ENCODE measurements at places on chromosomes 2 and 18.

GRCh38 chr2:36356990-36357846, 1.6 kb downstream of the CRIM1 start:
- peak; percentile 19 for DNase-seq

GRCh38 chr2:44560941-44561340, 199.2 kb downstream of the CAMKMT start:
- DNase-seq, result no peak

DNA sequence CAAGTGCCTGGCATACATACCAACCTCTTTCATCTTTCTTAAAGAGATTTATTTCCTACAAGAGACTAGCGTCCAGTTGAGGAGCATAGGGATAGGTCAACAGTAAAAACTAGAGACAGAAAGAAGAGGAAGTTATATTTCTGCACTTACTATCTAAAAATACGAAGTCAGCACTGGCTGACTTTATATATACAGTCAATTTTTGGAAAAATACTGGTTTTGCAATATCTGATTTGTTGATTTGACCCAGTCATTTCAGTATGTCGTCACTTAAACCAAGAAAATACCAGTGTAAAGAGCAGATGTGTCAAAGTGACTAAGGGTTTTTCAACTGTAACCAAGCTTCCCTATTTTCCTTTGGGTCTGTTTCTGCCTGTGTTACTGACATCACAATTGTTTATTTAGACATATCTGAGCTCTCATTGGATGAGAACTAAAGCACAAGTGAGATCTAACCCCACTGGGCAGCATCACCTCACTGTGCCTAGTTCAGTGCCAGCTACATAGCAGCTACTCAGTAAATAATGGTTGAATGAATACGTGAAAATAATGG, 23.0 kb downstream of the CYTIP start:
- peak; percentile 25 for DNase-seq

GRCh38 chr2:234849678-234850077, 102.1 kb upstream of the SH3BP4 start:
- no peak for DNase-seq

GRCh38 chr2:18762667-18763066, 173.3 kb upstream of the NT5C1B start:
- no peak for DNase-seq

- no peak for DNase-seq
Measured at GRCh38 chr2:113089916-113090315, 22.1 kb downstream of the IL1F10 start.

DNA sequence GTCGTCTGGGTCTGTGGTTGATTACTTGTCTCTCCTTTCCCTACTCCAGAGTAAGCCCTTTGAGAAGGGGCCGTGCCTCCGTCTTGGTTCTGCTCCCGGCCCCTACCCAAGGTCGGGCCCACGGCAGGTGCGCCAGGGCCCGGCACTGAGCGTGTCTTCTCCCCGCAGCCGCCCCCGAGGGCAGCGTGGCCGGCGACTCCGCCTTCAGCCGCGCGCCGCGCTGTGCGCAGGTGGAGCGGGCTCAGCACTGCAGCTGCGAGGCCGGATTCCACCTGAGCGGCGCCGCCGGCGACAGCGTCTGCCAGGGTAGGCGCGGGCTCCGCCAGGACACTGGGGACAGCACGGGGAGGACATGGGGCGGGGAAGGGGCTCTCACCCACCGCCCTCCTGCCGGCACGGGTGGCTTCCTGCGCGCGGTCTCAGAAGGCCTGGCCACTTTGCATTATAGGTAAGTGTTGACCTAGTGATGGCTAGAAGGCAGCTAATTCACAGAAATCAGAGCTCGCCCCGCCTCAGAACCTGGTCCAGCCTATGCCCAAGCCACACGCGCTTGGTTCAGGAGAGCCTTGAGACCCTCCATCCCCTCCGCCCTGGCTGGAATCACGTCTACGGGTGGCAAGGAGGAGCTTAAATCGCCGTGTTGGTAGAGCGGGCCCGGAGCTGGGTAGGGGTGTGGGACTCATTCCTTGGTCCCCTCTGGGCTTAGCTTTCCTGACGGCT, 43.5 kb downstream of the FBLN7 start:
- peak; percentile 56 for DNase-seq

DNA sequence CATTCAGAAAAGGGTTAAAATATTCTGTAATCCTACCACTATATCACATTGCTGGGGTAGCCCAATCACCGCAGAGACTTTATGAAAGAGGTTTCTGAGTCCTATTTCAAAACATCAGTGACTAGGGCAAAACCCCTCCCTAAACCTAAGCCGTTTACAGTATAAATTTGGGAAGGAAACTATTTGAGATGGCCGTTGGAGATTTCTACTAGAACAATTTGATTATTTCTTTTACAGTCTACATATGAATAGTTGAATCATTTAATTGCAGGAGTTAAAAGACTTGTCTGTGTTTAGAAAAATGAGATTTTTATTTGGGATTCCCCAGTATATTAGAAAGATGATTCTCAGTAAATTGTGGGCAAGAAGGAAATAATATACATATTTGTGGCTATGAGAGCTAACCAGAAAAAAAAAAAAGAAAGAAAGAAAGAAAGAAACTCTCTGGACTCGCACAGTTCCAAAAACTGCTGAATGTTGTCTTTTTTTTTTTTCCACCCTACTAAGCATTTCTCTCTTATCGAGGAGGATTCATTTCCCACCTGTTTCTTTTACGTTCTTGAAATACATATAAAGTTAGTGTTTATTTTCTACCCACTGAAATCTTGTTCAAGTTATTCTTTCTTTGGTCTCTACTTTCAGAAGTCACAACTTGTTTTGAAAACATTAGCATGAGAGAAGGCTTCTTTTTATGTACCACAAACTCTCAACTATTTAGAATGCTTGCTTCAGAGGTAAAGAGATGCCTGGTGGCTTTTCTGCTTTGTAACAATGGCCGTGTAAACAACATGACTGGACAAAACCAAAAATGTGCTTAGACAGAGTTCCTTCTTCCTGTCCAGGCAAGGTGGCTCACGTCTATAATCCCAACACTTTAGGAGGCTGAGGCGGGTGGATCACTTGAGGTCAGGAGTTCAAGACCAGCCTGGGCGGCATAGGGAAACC, 65.9 kb downstream of the BCL2 start:
- DNase-seq, result no peak

- no peak for DNase-seq
Measured at GRCh38 chr2:7497178-7497577, 580.0 kb downstream of the RNF144A start.

DNA sequence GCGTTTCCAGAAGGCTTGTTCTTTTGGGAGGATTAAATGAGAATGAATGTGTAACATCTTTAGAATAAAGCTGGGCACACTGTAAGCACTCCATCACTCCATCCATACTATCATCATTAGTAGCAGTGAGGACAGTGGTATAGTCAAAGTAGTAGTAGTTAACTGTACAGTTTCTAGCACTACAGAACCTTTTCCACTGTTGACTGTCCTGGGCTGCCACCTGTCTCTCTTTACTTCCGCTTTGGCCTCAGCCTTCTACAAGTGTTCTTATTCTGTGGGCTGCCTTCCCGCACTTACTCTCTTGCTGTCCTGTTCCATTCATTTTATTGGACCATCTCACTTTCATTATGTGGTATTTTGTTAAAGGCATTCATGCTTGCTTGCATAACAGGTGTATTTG, 3.3 kb downstream of the SLC9A2 start:
- DNase-seq, result no peak

- no peak for DNase-seq
Measured at GRCh38 chr2:85475799-85476490, 57.4 kb downstream of the SH2D6 start.

- DNase-seq, result no peak
Measured at GRCh38 chr18:36485772-36486171, 188.3 kb downstream of the FHOD3 start.
